ENCODE measurements at places on chromosomes 16 and 17. TPM values are rescaled to one million over a fixed set of nuclear protein-coding genes. Genes with fewer than 3 reads are reported as not detected.

Gene PRSS53
- total RNA-seq: 7.0 TPM

Gene MYOCD
- 11.9 TPM for total RNA-seq

Gene DOC2B
- total RNA-seq: 0.31 TPM

Gene SLC16A13
- 5.4 TPM for total RNA-seq

Gene EPX
- total RNA-seq: not detected

DNA sequence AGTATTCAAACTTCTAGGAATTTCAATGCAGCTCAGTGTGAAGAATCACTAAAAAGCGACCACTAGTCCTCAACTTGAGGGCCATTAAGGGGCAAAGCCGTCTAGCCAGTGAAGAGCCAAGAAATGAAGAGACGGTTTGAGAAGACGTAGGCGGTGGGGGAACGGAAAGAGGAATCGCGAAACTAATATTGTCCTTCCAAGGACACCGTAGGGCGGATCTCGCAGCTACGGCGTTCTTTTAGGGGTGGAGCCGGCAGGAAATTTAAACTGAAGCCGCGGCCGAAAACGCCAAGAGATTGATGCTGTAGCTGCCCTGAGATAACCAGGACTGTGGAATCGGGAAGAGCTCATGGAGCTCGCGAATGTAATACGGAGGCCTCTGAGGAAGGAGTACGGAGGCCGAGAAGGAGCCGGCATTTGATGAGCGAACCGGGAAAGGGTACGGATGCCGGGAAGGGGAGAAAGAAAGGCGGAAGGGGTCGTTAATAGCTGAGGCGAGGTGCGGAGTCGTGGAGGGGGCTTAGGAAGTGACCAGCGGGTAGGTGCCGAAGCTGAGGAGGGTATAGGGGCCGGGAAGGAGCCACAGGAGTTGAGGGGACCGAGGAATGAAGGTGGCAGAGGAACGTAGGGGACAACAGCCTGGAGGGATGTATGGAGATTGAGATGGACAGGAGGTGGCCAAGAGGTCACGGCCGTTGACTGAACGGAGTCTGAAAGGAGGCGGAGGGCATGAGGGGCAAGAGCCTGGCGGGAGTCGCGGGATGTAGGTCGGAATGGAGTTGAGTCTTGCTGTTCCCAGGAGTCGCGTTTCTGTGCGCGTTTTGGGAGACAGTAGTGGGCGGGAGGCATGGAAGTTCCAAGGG, at the start of gene DBF4B:
Gene DBF4B, plus strand, starts transcription at position 265 of the 863 bp plus-strand sequence. Its CDS starts 156 bp downstream, at position 421.
- no peaks in the 10 kb centered on the region for H3K27me3 ChIP-seq
- peaks cover 4% of the 10 kb centered on the region for H3K4me1 ChIP-seq
- no peak for DNase-seq

GRCh38 chr16:49416001-49416675, 42.5 kb downstream of the C16orf78 start:
- peaks cover 42% of the 10 kb centered on the region for H3K27me3 ChIP-seq
- H3K36me3 ChIP-seq: no peaks in the 10 kb centered on the region
- H3K27ac ChIP-seq: no peak overlapping the region
- H3K4me3 ChIP-seq: no peak overlapping the region

DNA sequence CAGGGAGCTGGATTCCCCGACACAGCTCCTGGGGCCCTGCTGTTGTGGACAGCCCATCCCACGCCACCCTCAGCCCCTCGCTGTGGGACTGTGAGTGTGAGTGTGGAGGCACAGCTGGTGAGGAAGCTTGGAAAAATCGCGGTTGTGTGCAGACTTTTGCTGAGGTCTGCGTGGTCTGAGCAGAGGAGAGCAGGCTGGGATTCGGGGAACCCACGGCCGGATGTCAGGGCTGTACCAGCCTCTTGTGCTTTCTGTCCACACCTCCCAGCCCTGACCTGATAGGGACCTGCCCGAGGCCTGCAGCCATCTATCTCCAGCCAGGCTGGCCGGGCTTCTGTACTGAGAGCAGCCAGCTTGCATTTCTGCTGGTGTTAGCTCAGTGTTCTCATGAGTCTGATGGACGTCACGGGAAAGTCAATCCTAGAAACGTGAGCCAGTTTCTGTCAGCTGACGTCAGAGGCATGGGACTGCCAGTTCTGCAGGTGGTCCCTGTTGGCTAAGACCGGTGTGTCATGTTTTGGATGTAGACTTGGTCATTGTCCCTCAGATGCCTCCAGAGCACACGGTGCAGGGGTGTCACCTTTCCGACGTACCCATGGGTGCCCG, 72.8 kb upstream of the ZNF750 start:
- no peaks in the 10 kb centered on the region for H3K4me1 ChIP-seq
- no peaks in the 10 kb centered on the region for H3K27me3 ChIP-seq
- H3K36me3 ChIP-seq: peaks cover 8% of the 10 kb centered on the region
- DNase-seq: no peak
- H3K4me3 ChIP-seq: no peak overlapping the region

DNA sequence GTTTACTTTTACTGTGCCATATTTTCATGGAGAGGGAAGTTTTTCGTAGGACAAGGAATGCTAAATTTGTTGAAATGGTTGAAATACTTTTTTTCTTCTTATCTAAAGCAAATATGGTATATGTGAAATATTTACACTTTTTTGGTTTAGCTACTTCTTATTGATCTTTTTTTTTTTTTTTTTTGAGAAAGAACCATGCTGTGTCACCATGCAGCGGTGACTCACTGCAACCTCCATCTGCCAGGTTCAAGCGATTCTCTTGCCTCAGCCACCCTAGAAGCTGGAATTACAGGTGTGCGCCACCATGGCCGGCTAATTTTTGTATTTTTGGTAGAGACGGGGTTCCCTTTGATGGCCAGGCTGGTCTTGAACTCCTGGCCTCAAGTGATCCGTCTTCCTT, 100.5 kb downstream of the FTO start:
- H3K27me3 ChIP-seq: no peaks in the 10 kb centered on the region
- no peak for DNase-seq
- H3K27ac ChIP-seq: no peak overlapping the region
- no peak overlapping the region for H3K4me3 ChIP-seq
- peaks cover 2% of the 10 kb centered on the region for H3K36me3 ChIP-seq
- peaks cover 20% of the 10 kb centered on the region for H3K4me1 ChIP-seq

- H3K4me1 ChIP-seq: peaks cover 10% of the 10 kb centered on the region
- no peak overlapping the region for H3K27ac ChIP-seq
- no peak overlapping the region for H3K4me3 ChIP-seq
- H3K27me3 ChIP-seq: peaks cover 28% of the 10 kb centered on the region
- H3K36me3 ChIP-seq: no peaks in the 10 kb centered on the region
These were observed 180.1 kb upstream of the SDK2 start for GRCh38 chr17:73824321-73824720.

- no peak overlapping the region for H3K4me3 ChIP-seq
- peaks cover 31% of the 10 kb centered on the region for H3K4me1 ChIP-seq
- no peak overlapping the region for H3K27ac ChIP-seq
- no peaks in the 10 kb centered on the region for H3K27me3 ChIP-seq
These were observed 114.9 kb upstream of the TBX2 start for GRCh38 chr17:61284746-61285145.

- peak overlapping the region; percentile 95 for H3K4me3 ChIP-seq
- peaks cover under 1% of the 10 kb centered on the region for H3K36me3 ChIP-seq
- H3K27ac ChIP-seq: peak overlapping the region; percentile 98
- DNase-seq: no peak
- peaks cover 21% of the 10 kb centered on the region for H3K4me1 ChIP-seq
These were observed 818 bp upstream of the BCAS3 start for GRCh38 chr17:60676758-60677307.

DNA sequence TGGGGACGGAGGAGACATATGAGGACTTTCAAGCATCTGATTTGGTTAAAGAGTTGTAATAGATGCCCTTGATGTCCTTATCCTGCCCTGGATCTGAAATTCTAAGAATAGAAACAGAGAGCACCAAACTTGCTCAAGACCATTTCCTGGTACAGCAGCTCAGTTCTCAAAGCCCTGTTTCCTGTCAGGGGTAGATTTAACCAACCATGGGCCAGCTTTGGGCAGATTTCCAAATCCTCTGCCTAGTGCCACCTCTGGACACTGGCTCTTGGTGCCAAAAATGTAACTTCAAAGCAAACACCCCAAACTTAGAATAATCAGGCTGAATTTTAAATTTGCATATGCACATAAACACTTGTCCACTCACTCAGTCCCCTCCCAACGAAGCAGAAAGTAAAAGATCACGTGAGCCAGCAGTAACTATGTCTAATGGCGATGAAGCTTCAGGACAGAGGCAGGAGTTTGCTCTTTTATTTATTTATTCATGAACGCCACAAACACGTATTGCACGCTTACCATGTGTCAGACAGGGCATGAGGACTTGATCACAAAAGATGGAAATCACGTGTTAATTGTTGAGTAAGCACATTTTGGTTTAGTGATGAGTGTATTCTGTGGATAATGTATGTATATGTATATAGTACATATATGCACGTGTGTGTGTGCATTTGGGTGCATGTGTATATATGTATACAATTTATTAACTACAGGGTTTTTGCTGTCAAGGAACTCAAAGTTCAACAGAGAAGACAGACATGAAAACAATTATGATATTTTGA, 23.1 kb upstream of the SDK2 start:
- no peaks in the 10 kb centered on the region for H3K36me3 ChIP-seq
- DNase-seq: no peak
- no peaks in the 10 kb centered on the region for H3K4me1 ChIP-seq
- no peak overlapping the region for H3K27ac ChIP-seq
- H3K4me3 ChIP-seq: no peak overlapping the region

DNA sequence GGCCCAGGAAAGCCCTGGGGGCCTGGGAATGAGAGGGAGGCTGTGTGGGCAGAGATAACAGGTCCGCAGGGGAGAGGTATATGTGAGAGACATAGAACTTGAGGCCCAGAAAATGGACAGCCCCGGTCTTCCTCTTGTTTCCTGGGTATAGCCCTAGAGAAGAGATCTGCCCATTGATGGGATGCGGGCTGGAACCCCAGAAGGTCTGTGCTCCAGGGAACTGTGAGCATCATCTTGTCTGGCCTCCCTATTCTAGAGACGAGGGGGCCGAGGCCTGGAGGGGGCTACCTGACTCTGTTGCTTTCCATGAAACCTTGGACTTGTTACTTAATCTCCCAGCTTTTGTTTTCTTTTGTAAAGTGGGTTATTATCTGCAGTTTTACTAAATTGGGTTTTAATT, 53.9 kb downstream of the NKD1 start:
- no peaks in the 10 kb centered on the region for H3K27me3 ChIP-seq
- DNase-seq: no peak
- no peak overlapping the region for H3K27ac ChIP-seq
- H3K4me3 ChIP-seq: no peak overlapping the region
- no peaks in the 10 kb centered on the region for H3K36me3 ChIP-seq

DNA sequence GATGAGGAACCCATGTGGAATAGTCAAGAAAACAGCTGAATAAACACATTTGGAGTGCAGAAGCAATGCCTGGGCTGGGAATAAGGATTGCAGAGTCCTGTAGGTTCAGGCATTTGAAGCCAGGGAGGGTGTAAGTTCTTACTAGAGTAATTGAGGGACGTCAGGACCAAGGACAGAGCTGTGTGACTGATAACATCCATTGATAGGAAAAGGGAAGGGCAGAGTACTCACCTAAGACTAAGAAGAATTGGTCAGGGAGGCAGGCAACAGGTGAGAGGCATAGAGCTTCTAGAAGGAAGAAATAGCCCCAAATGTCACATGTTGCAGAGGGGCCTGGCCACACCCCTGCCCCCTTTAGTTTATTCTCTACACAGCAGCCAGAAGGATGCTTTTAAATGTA, 79.8 kb upstream of the TMEM132E start:
- no peak overlapping the region for H3K4me3 ChIP-seq
- no peaks in the 10 kb centered on the region for H3K36me3 ChIP-seq
- DNase-seq: no peak
- H3K27me3 ChIP-seq: peaks cover 11% of the 10 kb centered on the region
- no peaks in the 10 kb centered on the region for H3K4me1 ChIP-seq

GRCh38 chr16:48963306-48963705, 318.3 kb downstream of the CBLN1 start:
- no peak for DNase-seq
- H3K4me1 ChIP-seq: no peaks in the 10 kb centered on the region
- no peaks in the 10 kb centered on the region for H3K27me3 ChIP-seq
- H3K27ac ChIP-seq: no peak overlapping the region
- H3K36me3 ChIP-seq: no peaks in the 10 kb centered on the region
- H3K4me3 ChIP-seq: no peak overlapping the region

- H3K4me3 ChIP-seq: no peak overlapping the region
- H3K27ac ChIP-seq: no peak overlapping the region
- peaks cover 25% of the 10 kb centered on the region for H3K27me3 ChIP-seq
- no peaks in the 10 kb centered on the region for H3K36me3 ChIP-seq
These were observed 78.5 kb downstream of the C16orf78 start for GRCh38 chr16:49452108-49452507.

GRCh38 chr17:67392111-67392510, 15.0 kb downstream of the PITPNC1 start:
- no peak overlapping the region for H3K27ac ChIP-seq
- no peaks in the 10 kb centered on the region for H3K27me3 ChIP-seq
- peaks cover 9% of the 10 kb centered on the region for H3K4me1 ChIP-seq
- no peaks in the 10 kb centered on the region for H3K36me3 ChIP-seq

DNA sequence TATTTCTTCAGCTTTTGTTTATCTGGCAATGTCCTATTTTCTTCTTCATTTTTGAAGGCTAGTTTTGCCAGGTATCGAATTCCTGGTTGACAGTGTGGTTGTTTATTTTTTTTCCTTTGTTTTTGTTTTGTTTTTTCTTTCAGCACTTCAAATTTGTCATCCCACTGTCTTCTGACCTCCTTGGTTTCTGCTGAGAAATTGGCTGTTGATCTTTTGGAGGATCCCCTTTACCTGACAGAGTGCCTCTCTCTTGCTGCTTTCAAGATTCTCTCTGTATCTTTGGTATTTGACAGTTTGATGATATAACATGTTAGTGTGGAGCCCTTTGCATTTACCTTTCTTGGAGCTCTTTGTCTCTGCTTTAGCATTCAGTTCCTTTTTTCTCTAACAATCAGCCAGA, 9.6 kb upstream of the ATF7IP2 start:
- no peaks in the 10 kb centered on the region for H3K36me3 ChIP-seq
- H3K4me3 ChIP-seq: no peak overlapping the region
- no peak overlapping the region for H3K27ac ChIP-seq
- H3K4me1 ChIP-seq: no peaks in the 10 kb centered on the region
- no peaks in the 10 kb centered on the region for H3K27me3 ChIP-seq

- no peaks in the 10 kb centered on the region for H3K36me3 ChIP-seq
- H3K4me3 ChIP-seq: no peak overlapping the region
- DNase-seq: no peak
- H3K4me1 ChIP-seq: peaks cover 30% of the 10 kb centered on the region
- no peaks in the 10 kb centered on the region for H3K27me3 ChIP-seq
- H3K27ac ChIP-seq: no peak overlapping the region
These were observed 167.1 kb upstream of the MAF start for GRCh38 chr16:79767421-79768275.

Data from chondrocyte (in vitro differentiated cells).